ENCODE measurements at places on chromosomes 7 and 10. TPM values are rescaled to one million over a fixed set of nuclear protein-coding genes. Genes with fewer than 3 reads are reported as not detected.

- DNase-seq: no peak
Measured at GRCh38 chr7:137601642-137602041, 245.1 kb downstream of the DGKI start.

DNA sequence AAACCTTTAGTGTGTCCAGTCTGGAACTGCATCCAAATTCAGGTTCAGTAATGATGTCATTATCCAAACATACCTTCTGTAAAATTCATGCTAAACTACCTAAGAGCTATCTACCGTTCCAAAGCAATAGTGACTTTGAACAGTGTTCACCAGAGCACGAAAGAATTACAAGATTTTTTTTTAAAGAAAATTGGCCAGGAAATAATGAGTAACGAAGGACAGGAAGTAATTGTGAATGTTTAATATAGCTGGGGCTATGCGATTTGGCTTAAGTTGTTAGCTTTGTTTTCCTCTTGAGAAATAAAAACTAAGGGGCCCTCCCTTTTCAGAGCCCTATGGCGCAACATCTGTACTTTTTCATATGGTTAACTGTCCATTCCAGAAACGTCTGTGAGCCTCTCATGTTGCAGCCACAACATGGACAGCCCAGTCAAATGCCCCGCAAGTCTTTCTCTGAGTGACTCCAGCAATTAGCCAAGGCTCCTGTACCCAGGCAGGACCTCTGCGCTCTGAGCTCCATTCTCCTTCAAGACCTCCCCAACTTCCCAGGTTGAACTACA, 694 bp upstream of the FAS start:
- no peak for DNase-seq

DNA sequence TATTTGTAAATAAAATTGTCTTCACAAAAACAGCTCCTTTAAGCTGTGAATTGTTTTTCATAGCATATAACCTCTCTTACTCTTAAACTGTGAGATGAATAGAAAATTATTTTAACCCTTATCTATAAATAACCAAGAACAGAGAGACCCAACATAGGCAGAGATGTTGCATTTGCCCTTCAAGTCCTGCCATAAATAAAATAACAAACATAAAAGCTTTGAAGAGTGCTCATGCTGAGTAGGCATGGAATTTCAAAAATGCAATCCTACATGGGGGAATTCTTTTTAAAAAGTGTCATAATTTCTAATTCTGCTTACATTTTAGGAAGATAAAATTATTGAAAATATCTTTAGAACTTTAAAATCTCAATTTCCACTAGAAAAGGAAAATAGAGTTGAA, 124.1 kb upstream of the FERD3L start:
- no peak for DNase-seq

GPR15LG gene
- 335 TPM for total RNA-seq

- no peak for DNase-seq
Measured at GRCh38 chr10:83603708-83604107, 535.6 kb upstream of the GHITM start.

DNA sequence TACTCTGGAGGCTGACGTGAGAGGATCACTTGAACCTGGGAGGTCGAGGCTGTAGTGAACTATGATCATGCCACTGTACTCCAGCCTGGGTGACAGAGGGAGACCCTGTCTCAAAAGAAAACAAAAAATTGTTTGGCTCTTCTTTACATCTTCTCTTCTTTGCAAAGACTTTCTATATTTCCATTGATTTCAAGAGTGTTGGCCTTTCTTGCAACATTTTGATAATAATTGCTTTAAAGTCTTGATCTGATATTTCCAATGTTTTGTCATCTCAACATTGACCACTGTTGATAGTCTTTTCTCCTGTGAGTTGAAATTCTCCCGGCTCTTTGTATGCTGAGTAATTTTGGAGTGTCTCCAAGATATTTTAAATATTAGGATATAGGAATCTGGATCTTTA, 17.8 kb upstream of the CLDN4 start:
- DNase-seq: no peak

DNA sequence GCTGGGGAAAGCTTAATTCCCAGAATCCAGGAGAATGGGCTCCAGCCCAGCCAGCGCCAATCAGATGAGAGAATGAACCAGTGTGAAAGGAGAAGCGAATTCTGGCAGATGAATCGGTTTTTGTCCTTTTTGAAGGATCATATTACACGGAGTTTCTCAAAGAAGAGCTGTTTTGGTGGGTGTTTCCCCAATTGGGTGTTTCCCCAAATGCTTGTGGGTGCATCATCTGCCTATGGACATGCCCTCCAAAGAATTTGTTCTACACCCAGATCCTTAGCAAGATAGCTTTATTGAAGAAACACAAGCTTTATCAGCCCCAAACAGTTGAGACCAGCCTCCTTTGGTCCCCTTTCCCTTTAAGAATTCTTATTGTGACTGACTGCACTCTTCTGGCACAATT, 186.5 kb upstream of the GPR26 start:
- no peak for DNase-seq

DNA sequence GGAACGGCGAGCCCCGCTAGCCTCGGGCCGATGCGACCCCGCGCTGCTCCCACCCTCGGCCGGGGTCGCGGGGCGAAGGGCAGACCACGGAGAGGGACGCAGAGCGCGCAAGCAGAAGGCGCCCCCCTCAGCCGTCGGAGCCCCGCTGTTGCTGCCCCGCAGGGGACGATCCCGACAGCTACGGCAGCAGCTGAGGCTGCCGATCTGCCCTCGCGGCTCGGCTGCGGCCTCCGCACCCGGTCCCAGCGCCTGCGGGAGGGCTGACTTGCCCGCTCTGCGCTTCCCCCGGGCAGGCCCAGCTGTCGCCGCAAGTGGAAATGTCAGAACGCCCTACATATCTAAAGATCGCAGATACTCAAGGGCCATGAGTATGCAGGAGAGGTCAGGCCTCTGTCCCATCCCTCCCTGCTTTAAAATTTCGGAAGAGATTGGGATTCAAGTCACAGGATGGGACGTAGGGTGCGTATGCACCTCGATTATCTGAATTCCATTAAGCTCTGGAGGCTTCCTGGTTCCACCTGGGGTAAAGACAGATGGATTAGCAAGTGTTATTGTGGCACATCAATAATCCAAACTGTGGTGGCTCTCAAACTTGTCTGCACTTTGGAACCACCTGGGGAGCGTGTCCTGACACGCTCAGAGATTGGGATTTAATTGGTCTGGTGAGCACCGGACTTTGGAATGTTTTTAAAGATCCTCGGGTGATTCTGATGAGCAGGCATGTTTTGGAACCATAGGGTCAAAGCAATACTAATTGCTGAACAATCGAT, at the start of gene CRPPA:
CRPPA (minus strand) TSS at position 206 of the 770 bp plus-strand sequence. CDS start 216 bp downstream, outside the sequence.
- DNase-seq: no peak

NYAP1 gene
- total RNA-seq: not detected

TAS2R4 gene
- total RNA-seq: 2.3 TPM

DNA sequence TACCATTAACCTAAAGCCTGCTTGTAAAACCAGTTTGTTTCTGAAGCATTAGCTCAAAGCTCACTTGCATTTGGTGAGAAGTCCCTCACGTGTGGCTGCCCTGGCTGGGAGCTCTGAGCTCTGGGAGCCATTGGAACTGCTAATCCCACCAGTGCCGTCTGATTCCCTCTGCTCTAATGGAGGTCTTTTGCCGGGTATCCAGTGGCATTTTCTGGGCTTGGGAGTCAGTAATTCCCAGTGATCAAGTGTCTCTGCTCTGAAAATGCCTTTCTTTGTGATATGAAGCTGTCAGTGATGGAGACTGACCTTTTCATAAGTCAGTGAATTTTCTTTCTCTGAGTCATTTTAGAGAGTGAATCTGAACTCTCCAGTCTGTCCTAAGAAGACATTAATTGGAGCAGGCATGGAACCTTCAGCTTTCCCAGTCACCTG, 36.9 kb upstream of the FAM20C start:
- DNase-seq: no peak

SMO gene
- 9.2 TPM for total RNA-seq

- no peak for DNase-seq
Measured at GRCh38 chr10:115093286-115093775, at the start of gene ATRNL1. Gene ATRNL1, plus strand, starts transcription at chr10:115093365. Its CDS starts 386 bp downstream, at chr10:115093751.

OR2A12 gene
- total RNA-seq: not detected

DNA sequence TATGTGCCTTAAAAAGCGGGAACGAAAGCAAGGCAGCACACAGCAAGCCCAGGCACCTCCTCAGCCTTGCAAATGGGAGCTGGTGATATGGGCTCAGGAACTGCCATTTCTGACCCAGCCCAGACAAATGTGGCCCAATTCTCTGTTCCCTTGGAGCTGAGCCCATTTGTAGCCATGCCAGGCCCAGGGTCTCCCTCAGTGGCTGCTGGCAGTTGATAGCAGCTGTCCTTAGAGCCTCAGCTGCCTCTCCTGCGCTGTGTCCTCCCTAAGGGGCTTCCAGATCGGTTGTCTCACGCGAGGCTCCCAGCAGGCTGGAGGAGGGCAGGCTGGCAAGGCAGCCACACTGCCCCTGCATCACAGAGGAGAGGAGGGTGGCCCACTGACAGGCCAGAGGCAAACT, 275.8 kb downstream of the KCNMA1 start:
- DNase-seq: no peak

- no peak for DNase-seq
Measured at GRCh38 chr10:111739874-111740139, 443.8 kb downstream of the GPAM start.

DNA sequence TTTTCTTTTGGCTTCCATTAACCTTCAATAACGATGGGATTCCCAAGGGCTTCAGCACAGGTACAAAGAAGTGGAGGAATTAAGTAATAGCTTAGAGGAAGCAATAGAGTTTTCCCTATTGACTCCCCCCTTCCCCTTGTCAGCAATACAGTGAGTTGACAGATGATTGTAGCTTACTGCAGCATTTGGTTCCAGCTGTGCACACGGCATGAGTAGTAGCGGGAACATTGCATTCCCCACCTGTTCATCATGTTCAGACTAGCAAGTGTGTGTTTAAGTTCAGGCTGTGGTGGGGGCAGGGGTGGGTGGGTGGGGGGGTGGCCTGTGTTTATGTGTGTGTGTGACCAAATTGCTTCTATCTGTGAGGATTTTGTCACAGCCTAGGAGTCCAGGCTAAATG, 4.6 kb upstream of the ADRA2A start:
- no peak for DNase-seq

DNA sequence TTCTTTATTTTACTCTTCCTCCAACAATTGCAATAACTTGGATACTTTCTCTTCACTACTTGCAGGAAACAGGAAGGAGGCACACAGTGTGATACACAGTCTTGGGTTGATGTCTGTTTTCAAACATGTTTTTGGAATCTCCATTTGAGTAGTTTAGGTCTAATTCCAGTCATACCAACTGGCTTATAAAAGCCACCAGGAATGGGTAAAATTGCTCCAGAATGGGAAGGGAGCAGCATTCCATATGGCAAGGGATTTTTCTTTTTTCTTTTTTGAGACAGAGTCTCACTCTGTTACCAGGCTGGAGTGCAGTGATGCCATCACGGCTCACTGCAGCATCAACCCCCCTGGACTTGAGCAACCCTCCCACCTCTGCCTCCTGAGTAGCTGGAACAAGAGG, 545.1 kb upstream of the GALNT17 start:
- DNase-seq: no peak

CASTOR2 gene
- total RNA-seq: 7.5 TPM

DNA sequence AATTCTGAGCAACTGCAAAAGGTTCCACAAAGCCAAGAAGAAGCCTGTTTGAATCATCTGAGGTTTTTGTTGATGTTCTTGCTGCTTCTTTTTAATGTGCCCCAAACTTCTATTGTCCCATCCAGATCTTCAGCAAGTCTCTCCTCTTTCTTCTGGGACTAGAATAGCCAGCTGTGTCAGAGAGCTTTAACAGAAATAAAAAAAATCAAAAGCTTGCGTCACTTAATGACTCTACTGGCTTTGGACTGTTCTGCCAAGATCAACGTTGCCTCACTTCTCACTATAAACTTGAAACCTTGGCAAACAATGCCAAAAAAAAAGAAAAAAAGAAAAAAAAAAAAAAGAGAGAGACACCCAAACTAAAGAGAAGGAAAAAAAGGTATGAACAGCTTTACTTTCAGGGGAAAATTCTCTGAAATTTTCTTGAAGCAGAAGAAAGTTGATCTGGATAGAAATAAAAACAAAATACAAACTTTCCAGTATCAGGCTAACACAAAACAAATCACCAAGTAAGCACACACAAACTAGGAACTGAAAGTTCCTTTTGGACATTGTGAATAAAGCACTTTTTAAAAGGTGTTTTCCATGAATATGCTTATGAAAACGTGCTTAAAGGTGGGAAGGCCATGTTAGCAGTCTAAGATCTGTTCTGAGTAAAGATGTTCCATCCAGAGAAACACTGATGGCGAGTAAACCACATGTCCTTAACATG, 14.8 kb downstream of the USP54 start:
- DNase-seq: no peak

- no peak for DNase-seq
Measured at GRCh38 chr10:34812771-34813170, 2.3 kb downstream of the PARD3 start.

HACD1 gene
- 23.8 TPM for total RNA-seq

DNA sequence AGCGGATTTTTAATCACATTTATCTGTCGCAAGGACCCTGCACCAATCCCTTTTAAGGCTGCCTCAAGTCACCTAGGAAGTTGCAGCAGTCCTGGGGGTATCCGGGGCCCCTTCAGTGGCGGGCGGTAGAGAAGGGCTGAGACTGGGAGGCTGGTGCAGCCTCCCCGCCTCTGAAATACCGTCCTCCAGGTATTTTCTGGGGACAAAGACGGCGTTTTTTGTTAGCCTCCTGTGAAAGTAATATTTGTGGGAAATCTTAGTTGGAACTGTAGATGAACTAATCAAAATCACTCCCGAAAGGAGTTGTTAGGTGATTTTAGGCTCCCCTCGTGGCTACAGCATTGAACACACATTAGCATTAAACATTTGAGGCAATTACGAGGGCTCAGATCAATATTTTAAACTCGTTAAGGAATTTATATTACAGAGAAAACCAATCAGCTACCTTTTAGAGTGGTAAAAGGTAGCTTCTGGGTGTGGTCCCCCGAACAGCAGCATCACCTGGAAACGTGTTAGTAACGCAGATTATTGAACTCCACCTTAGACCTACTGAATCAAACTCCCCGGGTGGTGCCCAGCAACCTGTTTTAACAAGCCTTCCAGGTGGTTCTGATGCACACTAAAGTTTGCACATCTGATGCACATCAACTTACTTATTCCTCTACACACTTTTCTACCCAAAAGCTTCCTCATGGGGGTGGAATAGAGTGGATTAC, 530 bp upstream of the ANXA7 start:
- no peak for DNase-seq

DNA sequence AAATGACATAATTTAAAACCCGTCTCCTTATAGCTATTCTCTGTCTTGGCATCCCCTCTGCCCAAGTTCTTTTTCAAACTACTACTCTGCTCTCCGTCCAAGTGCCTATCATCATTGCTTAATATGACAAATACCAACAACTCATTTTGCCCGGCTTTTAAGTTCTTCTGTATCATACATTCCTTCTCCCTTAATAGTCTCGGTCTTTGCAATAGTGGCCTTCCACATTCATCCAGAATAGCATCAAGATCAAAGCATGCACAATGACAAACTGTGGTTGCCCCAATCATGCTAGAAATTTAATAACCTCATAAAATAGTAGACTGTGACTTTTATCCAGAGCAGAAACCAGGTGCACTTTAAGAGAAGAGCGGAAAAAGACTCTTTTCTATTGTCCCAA, 198.9 kb downstream of the ETV1 start:
- no peak for DNase-seq

SPDYE6 gene
- total RNA-seq: not detected

- no peak for DNase-seq
Measured at GRCh38 chr7:74573512-74573911, 84.0 kb upstream of the GTF2I start.
